Left lung (tissue), 14 donors: ENCODE measurements at places on chromosomes 2 and 18. TPM values are rescaled to one million over a fixed set of nuclear protein-coding genes. Genes with fewer than 3 reads are reported as not detected.

AQP4 gene
- polyA plus RNA-seq = 39.9 TPM

ABCG5 gene
- polyA plus RNA-seq = 0.45 TPM

HOXD8 gene
- polyA plus RNA-seq = 2.9 TPM

PRKCE gene
- polyA plus RNA-seq = 14.9 TPM

NR4A2 gene
- 2.7 TPM for polyA plus RNA-seq

TYMS gene
- polyA plus RNA-seq = 150 TPM

C2orf78 gene
- not detected for polyA plus RNA-seq

DNA sequence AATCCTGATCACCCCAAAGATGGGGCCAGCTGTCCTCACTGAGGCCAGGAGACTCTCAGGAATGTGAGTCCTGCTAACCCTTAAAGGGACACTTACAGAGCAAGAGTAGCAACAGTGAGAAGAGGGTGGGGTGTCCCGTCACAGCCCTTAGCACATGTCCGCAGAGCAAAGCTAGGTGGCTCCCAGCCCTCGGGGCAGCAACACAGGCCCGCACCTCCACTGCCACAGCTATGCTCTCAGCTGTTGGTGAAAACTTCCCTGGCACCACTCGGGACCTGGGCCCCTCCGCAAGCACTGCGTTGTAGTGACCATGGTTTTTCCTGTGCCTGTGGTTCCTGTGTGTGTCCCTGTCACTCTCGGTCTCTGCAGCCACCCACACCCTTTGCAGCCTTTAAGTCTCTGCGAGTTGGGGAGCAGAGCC is 76.4 kb upstream of the UXS1 start:
- DNase-seq = no peak

- DNase-seq = no peak
Observed at GRCh38 chr2:120526047-120526562, 180.2 kb downstream of the INHBB start.

- DNase-seq = no peak
Observed at GRCh38 chr2:25056098-25056821, 14.4 kb downstream of the EFR3B start.

- DNase-seq = no peak
Observed at GRCh38 chr18:65487569-65487968, 263.2 kb upstream of the CDH7 start.

DNA sequence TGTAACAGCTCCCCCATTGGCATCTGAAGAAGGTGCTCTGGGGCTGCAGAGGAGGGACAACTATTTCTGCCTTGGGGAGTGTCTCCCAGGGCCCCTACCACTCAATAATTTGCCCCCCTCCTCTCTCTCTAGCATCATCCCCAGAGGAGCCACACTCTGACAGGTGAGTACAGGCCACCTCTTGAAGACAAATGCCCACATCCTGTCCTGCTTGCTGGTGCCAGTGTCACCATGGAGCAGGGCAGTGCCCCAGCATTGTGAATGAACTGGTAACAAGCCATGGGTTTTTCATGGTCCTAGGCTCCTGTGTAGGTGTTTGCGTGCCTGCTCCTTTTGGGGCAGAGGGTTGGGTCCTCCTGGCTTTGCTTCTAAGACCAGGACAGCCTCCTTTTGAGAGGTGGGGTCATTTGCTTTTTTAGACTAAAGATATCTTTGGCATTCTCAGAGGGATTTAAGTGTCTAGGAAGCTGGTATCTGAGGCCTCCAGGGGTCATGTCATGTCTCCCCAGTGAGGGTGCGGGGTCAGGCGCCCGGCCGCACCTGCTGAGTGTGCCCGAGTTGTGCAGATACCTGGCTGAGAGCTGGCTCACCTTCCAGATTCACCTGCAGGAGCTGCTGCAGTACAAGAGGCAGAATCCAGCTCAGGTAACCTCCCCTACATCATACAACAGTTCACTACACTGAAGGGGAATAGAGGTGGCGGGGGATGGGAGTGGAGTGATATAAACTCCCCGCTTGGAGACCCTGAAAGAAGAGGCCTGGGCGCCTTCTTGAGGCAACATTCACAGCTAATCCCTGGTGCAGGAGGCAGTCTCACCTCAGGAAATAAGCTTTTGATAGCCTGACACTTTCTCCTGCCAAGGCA is 1.8 kb downstream of the RETREG2 start:
- DNase-seq = no peak

DNA sequence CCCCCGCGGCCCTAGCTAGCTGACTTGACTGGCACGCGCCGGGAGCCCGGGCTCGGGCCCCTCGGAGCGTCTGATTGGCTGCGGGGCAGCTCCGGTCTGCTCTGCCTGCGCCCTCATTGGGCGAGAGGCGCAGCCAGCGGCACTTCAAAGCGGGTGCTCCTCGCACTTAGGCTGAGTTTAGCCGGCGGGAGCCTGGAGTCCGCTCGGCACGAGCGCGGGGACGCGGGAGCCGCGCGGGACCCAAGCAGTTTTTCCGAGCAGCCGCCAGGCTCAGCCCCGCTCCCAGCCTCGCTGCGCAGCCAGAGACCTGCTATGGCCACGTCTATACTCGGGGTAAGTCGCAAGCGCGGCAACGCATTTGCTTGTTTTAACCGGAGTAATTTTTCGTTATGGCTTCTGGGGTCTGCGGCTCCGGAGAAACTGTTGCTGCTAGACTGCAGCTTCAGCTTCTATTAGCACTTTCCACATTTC is at the start of gene SP9:
Gene SP9, plus strand, starts transcription at position 174 of the 471 bp plus-strand sequence. Its CDS starts 139 bp downstream, at position 313.
- no peak for DNase-seq

GRCh38 chr2:1739961-1740715 is 4.2 kb downstream of the PXDN start:
- DNase-seq = no peak

GRCh38 chr2:240457223-240458043 is 22.0 kb downstream of the GPC1 start:
- DNase-seq = no peak

- DNase-seq = no peak
Observed at GRCh38 chr2:69100220-69100723, 87.3 kb downstream of the ANTXR1 start.

DNA sequence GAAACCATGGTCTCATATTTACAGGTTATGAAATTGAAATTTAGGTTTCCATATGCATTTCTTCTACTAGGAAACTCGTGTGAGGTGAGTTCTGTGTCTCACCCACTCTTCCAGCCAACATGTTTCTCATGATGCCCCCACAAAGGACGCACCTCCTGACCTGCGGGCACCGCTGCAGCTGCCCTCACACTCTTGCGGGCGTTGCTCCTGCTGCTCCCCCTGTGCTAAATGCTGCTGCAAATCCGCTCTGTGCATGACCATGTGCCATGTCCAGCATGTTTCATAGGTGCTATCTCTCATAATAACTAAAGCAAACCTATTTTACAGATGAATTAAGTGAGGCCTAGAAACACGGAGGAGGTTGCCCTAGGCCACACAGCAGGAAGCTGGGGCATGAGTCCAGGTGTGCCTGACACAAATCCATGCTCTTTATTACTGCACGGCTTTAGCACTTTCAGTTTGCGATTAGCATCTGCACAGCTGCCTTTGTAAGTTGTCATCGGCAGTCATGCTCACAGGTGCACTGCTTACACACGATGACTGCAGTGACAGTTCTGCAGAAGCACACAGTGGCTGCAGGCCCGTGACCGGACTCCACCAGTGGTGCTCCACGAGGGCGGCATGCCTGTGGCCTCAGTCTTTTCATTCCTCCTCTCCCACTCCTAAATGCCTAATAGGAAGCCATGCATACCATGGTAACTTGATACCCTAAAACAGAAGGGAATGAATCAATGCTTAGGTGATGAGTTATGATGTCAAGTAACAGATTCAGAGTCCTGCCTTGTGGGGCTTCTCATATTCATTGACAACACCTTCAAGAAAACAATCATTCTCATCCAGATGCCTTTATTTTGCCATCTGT is 14.9 kb upstream of the GALR1 start:
- no peak for DNase-seq

DNA sequence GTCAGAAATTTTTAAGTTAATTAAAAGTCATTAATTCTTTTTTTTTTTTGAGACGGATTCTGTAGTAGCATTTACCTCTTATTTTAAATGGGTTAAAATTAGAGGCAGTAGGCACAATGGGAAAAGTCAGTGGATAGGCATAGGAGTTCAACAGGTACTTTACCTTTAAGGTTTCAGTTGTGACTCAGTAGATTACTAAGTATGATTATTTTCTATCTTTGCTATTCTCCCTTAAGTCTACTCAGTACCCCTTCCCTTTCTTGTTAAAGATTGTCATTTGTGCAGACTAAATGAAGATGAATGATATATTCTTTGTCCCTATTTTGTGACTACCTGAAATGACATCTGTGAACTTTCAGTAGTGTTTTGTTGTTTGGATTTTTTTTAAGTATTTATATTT is 19.7 kb downstream of the CCNYL1 start:
- DNase-seq = no peak

DNA sequence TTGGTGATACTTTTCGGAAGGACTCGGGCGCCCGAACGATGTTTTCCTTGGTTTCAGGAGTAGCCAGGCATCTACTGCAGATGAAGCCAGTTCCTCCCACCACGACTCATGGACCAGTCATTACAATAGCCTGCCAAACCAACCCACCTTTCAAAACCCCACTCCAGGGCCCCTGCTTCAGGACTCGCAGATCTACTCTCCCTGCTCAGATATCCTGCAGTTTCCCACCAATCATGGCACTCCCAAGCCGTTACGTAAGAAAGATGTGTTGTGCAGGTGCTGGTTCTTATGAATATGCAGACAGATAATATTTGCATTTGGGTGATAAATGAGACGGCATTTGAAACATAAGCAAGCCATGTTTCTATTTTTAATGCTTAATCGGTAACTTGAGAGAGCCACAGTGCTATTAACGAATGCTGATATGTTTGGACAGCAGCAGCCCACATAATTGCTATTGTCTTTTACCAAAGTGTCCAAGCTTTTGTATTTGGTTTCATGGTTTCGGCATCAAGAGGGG is 3.5 kb upstream of the CYS1 start:
- no peak for DNase-seq

DNA sequence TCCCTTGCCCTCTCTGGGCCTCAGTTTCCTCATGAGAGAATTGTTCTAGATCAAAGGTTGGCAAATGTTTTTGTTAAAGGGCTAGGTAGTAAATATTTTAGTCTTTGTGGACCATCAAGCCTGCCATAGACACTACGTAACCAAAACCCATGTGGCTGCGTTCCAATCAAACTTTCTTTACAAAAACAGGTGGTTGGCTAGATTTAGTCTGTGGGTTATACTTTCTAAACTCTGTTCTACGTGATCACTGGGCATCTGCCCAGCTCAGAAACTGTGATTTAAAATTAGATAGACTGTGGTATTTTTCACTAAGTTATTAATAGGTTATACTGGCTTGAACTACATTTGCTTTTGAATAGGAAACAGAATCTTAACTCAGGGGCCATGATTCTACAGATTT is 149.8 kb upstream of the DCC start:
- no peak for DNase-seq

DNA sequence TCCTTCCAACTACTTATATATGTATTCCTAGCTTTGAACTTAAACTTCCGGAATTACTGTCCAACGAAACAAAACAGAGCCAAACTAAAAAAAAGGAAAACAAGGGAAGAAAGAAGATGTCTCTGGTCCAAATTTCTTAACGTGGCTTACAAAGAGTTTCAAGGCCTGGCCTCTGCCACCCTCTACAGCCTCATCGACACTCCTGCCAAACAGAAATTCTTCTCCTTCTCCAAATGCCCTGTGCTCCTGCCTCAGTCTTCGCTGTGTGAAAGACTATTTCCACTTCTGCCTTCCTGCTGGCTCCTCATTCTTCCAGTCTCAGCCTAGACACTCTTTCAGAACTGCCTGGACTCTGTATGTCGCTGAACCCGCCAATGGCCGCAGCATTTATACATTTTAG is 249.2 kb downstream of the TXNL1 start:
- peak; percentile 32 for DNase-seq

DNA sequence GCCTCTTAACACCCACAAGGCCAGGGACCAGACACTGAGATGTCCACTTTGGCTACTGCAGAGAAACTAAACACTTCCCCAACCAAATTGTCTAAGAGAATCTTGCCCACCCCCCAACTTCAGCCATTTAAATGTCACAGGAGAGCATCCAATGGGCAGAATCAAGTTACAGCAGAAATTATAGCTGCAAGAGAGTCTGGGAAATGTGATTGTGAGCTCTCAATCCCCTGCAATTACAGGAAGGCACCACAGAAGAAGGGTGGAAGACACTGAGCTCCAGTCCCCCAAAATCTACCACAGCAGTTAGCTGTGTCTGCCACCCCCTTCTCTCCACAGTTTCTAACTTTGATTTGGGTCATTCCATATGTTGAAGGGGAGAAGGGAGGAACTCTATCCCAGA is 103.5 kb upstream of the ATL2 start:
- DNase-seq = no peak

GRCh38 chr2:162058973-162059668 is 14.9 kb downstream of the DPP4 start:
- DNase-seq = no peak

- DNase-seq = no peak
Observed at GRCh38 chr2:46800625-46801349, 114.8 kb downstream of the MCFD2 start.

DNA sequence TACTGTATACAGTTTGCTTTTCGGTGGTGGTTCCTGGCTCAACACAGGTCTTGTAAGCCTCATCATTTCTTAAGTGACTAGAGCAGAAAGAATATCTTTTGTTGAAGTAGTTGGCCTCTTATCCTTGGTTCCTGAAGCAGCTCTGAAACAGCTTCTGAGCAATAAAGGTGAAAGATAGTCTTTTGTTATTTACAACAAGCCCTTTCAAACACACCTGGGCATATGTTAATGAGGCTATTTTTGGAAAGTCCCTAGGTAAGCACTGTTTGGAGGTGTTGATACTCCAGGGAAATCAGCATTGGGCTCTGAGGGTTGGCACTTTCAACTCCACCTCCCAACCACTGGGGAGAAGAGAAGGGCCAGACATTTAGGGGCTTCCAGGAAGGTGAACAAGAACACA is 211.0 kb downstream of the MCFD2 start:
- no peak for DNase-seq

GRCh38 chr2:88671786-88672427 is 19.6 kb upstream of the RPIA start:
- no peak for DNase-seq

DNA sequence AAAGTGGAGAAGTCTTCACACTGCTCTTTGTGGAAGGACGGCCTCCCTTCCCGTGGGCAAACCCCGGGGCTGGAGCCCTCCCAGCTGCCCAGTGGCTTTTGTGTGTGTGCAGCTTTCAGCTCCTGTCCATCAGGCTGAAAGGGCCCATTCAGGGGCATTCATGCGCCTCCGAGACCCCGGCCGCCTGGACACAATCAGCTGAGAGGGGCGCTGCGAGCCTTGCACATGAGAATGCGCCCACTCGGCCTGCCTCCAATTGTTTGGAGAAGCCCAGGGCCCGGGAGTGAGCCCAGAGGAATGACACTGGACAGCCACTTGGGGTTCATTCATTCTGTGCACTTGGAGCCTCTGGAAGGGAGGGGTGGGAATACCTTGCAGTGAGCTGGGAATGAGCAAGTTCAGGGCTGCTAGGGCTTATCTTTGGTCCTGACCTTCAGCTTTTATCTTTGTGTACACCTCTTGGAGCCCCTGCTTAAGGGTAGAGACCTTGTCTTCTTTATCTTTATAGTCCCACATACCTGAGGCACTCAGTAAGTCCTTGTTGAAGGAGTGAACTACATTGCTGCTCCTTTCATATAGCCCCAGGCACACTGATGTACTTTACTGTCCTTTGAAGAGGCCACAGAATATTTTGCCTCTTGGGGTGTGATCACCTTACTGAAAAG is 56.5 kb downstream of the TCF7L1 start:
- DNase-seq = no peak
